ENCODE measurements at places on chromosomes 16 and 17.

DNA sequence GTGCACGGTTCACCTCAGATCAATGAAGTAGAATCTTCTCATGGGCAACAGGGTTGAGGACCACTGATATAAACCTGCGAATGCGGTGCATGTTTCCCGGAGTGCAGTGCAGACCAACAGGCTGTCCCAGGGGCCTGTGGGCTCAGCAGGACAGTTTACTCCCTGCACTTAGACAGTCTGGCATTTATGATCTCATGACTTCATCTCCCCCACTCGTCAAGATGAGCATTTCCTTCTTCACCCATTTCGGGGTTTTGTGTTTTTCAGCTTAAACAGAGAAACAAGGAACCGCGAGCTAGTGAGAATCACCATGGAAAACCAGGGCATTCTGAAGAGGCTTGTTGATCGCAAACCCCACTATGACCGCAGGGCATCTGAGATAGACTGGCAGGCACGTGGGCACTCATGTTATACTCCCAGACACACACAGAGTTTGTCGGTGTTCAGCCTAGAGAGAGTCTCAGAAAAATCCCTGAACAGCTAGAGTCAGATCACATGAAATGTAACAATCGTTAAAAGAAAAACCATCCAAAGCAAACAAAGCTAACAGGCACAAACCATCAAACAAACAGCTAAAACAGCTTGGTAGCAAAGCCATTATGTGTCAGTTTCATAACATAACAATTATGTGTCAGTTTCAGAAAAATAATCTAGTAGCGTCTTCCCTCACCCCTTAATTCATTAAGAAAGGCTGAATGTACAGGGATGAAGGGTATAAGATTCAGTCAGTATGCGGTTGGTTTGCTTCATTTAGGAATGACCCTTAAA, 2.9 kb downstream of the CFAP97D1 start:
- DNase-seq = no peak

DNA sequence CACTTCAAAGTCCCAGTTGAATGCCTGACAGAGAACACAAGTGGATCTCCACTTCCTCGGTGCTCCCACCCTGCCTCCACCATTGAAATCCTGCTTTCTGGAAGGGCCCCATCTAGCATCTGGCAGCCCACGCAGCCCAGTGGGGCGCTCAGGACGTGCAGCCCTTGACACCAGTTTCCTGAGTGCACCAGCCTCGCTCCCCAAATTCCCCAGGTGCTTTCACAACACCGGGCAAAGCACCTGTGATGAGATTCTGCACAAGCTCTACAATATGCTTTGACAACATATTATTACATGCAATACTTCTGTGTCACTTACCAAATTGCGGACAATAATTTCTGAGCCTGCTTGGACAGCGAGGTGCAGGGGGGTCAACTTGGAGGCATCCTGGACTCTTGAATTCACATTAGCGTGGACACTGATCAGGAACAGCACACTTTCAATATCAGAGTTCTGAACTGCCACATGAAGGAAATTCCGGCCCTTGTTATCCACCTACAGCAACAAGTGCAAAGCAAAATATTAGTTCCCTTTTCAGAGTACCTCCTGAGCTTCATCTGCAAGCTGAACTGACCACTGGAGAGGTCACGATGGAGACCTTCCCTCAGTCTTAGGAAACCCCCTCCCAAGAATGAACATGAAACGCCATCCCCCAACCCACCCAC, 33.9 kb downstream of the CYB5D2 start:
- DNase-seq = no peak

DNA sequence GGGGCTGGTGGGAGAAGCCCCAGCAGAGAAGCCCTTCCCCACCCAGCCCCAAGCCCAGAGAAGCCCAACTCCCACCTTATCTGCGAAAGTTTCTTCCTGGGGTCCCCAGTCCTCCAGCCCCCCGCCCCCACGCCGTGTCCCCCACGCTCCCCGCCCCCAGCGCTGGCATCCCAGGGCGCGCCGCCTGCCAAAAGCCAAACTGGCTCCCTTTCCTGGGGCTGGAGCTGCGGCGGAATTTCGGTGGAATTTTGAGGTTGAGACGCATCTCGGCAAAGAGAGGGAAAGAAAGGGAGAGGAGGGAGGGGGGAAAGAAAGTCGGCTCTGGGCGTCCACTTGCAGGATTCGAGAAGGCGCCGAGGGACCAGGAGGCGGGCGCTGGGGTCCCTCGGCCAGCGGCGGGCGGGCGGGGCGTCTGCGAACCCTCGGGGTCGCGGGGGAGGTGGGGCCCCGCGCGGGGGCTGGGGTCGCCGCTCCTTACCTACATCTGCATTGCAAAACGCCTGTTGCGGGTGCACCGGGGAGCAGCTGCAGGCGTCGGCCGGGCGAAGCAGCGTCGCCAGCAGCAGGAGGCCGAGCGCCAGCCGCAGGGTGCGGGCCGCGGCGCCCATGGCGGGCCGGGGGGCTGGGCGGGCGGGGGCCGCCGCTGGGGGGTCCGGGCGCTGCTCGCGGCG, 571 bp downstream of the TIMP2 start:
- no peak for DNase-seq

- DNase-seq = no peak
Observed at GRCh38 chr17:6054372-6054771, 15.8 kb upstream of the WSCD1 start.

- DNase-seq = no peak
Observed at GRCh38 chr16:55376045-55376444, 52.0 kb downstream of the IRX6 start.

DNA sequence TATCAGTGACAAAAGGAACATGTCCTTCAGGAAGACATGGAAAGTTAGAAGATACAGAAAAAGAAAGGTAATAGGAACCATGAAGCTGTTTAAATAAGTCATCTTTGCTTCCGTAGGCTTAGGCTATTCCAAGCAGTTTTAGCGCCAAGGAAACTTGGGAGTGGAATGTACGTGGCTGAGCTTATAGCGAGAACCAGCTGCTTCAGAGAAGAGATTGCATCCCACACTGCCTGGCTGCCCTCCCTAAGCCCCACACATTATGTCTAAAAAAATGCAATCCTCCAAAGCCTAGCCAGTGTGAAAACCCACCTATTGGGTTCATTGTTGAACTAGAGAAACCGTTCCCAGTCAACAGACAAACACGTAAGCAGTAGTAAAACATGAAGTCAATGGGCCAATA, 149.9 kb downstream of the SLC39A11 start:
- no peak for DNase-seq

DNA sequence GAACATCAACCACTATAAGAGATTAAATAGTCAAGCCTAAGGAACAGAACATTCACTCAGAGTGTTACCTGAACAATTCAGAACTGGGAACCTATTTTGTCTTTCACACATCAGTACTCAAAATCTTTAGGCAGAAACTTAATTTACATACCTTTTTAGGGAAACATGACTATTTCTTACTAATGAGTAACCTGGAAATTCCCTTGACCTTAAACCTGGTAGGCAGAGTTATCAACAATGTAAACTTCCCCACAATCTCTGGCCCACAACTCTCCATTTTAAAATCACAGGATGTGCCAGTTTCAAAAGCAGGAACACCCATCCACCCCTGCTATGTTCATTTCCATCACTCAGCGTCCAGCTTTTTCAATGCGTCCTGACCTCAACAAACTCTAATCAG, 132.9 kb upstream of the ANKFN1 start:
- no peak for DNase-seq

- DNase-seq = no peak
Observed at GRCh38 chr16:14354561-14355351, 275.3 kb downstream of the PARN start.

DNA sequence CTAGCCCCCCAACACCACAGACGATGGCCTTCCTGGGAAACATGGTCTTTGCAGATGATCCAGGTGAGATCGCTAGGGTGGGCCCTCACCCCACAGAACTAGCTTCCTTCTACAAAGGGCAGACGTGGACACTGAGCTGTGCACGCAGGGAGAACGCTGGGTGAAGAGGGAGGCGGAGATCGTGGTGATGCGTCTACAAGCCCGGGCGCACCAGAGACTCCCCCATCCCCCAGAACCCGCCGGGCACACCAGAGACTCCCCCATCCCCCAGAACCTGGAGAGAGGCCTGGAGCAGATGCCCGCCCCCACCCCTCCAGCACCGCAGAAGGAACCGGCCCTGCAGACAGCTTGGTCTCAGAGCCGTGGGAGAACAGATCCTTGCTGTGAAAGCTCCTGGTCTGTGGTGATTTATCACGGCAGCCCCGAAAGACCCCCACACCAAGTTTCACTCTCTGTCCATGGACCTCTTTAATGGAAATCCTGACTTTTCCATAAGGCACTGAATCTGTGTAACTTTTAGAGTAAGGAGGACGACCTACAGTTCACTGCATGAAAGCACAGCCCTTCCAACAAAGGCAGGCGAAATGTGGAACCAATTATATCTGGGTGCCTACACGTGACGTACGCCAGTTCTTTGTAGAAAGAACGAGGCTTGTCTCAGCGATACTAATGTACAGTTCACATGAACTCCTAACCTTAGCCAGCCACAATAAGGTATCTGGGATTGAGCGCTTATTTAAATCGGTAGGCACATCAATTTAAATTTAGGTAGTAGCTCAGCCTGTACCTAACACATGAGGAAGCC, 88.5 kb downstream of the ANKRD11 start:
- no peak for DNase-seq

DNA sequence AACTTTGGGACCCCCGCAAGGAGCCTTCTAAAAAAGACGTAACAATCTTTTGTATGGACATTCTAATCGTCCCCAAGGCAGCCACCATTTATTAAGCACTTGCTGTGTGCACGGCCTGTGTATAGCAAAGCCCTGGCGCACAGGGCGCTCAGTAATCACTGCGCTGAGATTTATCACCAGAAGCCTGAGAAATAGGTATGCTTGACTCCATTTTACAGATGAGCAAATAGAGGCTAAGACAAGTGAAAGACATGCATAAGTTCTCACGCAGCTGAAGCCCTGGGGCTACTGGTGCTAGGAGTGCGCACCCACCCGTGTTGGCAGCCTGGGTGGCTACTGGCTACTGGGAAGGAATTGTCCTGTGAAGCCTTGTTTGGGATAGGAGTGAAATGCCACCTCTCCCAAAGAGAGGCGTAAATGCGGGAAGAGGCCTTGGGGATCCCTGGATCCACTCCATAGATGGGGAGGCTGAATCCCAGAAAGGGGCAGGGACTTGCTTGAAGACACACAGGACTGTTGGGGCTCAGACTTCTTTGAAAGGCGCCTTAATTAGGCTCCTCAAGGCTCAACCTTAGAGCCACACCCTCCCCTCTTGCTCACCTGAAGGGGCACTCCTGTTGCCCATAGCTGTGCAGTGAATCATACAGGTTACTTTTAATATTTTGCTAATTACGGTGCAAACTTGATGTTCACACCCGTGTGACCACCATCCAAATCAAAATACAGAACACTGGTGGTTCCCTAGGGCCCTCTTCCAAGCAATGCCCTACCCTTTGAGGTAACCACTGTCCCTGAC, 634 bp upstream of the NATD1 start:
- no peak for DNase-seq

GRCh38 chr17:42985225-42985624, 4.9 kb downstream of the RUNDC1 start:
- DNase-seq = no peak

- no peak for DNase-seq
Observed at GRCh38 chr16:88927010-88927409, 50.0 kb downstream of the CBFA2T3 start.

DNA sequence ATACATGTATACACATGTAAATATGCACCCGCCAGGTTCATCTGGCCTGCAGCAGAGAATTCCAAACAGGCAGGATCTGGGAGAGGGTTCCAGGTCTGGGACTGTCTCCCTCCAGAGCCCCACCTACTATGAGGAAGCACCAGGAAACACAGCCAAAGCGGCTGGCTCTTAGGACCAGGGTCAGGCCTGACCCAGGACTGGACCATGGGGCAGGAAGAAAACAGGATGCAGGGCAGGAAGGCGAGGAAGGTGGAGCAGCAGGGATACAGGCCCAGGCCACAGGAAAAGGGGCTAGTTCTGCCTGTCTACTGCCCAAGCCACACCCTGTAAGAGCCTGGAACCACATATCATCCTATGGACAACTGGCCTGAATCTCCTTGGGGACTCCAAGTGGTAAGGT, 2.2 kb downstream of the HID1 start:
- DNase-seq = no peak

DNA sequence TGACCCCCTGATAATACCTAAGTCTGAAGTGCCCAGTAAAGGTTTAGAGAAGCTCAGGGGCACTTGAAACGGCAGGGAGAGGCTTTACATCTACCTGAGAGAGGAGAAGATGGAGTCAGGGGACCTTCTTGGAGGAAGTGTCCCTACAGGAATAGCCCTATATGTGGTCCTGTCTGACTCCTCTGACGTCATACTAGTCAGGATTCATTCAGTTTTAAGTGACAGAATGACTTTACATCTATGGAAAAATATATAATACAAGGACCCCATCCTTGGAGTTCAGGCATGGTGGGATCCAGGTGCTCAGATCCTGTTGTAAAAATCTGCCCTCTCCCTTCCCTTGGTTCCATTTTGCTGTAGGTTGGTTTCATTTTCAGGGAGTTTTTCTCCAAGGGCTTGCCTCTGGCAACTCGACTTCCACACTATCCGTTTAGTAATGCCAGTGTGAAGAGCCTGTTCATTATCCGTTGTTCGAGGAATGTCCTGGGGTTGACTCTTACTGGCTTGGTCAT, 205.6 kb downstream of the IRF8 start:
- no peak for DNase-seq

DNA sequence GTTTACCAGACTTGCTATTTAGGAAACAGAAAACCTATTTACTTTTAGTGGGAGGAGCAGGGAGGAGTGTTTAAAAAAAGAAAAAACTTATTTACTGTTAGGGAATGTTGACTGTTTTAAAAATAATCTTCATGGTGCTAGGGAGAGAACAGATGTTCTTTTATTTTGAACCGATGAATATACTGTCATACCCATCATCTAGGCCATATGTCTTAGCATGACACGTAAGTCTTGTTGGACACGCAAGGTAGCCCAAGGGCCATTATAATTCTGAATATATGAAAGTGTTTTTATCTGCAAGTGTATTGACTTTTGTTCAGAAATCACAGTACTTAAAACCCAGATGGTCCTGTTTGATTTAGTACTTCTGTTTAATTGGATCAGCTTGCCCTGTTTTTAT, 11.6 kb downstream of the WIPF2 start:
- no peak for DNase-seq

- DNase-seq = no peak
Observed at GRCh38 chr17:49471089-49471683, 23.9 kb upstream of the NGFR start.

DNA sequence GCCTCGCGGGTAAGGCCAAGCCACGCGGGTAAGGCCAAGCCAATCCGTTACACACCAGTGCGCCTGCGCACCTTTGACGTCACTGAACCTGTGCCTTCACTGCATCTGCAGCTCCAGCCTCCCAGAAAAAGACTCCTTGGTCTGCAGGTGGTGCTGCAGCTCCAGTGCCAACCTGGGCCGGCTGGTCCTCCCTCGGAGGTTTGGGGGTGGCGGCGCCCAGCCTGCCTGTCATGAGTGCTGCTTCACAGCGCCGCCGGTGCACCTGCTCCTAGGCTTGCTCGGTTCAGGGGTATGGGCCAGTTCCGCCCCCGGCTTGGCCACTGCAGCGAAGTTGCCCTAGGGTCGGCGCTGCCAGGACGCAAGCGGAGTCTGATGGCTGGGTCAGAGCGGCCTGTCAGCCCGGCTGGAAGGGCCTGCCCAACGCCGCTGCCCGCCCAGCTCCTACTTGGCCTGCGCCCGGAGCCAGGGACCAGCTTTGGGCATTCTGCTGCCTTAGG, 146.6 kb downstream of the USP22 start:
- no peak for DNase-seq

GRCh38 chr16:74580833-74581232, 26.1 kb downstream of the GLG1 start:
- no peak for DNase-seq

Data from stimulated activated CD8-positive, alpha-beta memory T cell treated with anti-CD3 and anti-CD28 coated beads, Interleukin-7, amount 100 ng/mL, for 1 hour (primary cell).